ENCODE measurements at places on chromosomes 5 and 9.

DNA sequence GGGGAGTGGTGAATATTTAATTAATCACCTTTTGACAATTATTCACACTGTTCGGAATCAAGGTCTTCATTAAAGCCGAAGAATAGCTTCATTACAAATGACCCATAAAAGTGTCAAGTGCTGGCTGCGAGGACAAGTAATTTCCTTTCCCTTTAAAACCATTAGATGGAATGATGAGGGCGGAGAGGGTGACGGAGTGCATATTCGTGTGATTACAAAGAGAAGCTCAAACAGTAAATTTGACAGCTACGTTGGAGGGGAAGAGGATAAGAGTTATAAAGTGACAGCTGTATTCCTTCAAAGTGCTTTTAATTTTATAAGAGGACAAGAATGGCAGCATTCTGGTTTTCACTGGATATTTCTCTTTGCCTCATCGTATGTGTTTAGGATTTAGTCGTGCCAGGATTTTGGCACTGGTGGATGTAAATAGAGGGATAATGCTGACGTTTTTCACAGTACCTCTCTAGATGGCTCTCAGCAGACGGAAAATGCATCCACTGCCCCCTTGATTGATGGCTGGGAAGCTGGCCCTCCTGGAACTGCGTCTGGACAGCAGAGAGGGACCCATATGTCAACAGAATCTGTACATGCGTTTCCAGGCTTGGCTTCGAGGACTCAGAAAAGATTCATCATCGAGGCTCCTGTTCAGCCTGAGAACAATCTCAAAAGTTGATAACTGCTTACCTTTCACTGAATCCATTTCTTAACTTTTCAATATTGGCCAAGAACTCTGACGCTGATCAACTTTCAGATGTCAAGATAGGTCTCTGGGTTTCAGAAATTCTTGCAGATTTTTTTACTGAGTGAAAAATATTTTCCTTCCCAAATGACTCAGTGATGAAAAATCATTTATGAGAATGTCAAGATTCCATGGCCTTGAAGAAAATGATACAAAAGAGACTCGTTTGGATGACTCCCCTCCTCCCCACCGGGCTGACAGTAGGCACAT, 50.4 kb upstream of the IRX2 start:
- DNase-seq = no peak

- peak; percentile 83 for DNase-seq
These were observed 118.7 kb upstream of the CCDC112 start for GRCh38 chr5:115415143-115415491.

- DNase-seq = no peak
These were observed 13.1 kb upstream of the CMBL start for GRCh38 chr5:10320793-10321192.

DNA sequence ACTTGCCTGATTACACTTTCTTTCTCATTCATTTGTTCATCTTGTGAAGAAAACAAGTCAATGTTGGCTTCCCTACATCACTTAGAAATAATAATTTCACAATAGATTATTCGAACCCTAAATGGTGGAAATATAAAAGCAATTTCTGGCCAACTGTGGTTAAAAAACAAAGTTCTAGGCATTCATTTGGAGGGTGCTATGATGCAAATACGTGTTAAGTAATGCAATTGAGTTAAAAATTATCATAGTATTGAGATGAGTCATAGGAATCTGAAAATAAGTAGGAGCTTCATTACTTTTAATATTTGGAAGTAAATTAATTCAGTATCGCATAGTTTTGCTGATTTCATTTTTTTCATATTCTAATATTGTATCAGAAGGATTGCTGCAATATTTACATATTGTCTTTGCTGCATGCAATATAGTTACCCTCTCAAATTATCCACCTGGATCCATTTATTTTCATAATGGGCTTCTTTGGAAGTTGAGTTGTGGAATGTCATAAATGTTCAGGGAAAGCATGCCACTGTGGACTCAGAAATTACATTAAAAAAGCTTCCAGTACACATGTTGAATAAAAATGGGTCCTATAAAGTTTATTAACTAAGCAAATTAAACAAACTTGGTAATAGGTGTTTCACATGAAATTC, 647.7 kb upstream of the WWC1 start:
- no peak for DNase-seq

DNA sequence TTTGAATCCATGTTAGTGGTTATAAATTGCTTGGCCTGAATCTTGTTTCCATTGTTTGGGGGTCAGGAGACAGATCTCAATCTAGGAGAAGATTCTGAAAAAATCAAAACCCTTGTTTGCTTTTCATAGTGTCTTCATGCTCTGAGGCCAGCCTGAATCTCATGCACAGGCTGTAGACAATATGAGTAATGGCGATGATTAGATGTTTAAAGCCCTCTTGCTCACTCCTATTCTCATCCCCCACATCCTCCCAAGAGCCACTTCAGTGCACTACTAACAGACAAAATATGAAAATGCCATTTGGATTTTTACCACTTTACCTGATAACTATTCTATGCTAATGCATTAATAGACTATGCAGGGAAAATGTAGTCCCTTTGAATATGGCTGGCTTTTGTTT, 129.4 kb downstream of the NUDT12 start:
- no peak for DNase-seq

- DNase-seq = no peak
These were observed 31.2 kb downstream of the HMGCS1 start for GRCh38 chr5:43281840-43282658.

GRCh38 chr5:174503461-174504265, 220.7 kb upstream of the MSX2 start:
- DNase-seq = no peak

- no peak for DNase-seq
These were observed 3.6 kb downstream of the PROP1 start for GRCh38 chr5:177992466-177992865.

DNA sequence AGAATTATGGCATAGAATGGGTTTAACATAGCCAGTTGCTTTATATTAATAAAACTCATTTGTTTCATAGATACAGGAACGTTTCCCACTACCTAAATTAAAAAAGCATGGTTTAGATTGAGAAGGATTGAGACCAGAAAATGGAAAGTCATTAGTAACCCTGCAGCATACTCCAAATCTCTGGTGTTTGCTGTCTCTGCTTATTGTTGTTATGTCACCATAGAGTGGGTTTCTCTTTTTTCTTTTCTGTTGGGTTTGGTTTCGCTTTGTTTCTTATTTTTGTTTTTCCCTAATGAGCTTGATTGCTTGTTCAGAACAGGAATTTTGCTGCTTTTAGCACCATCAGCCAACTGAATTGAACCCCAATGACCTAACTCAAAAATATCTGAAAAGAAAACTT, 1034.8 kb downstream of the MAT2B start:
- no peak for DNase-seq

DNA sequence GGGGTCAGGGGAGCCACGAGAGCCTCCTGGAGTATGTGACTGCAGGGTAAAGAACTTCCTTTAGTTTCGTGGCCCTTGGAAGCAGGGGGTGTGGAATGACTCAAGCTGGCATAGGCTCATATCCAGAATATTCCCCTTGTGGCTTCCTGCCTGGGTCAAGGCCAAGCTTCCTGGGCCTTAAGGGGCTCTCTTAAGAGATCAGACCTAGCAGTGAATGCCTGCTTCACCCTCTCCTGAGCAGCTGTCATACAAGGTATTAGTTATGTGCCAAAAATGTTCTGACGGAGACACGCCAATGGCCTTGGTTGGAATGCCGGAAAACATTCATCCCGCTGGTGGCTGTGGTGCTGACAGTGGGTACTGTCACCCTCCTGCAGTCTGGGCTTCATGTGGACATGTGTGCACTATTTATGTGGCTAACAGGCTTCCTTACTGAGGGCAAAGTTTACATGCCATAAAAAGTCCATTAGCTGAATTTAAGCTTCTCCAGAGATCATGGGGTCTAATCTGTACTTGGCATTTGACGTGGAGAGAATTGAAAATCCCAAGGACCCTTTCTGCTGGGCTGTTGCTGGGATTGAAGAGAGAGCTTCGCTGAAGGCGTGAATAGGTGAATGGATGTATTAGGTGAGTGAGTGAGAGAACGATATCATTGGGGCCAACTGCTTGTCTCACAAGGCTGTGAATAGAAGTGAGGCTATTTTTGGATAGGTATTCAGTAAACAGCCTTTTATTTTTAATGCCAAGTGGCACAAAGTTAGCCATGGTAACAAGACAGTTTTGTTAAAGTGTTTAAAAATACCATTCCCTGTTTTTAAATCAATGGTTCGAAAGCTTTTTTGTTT, 156.8 kb downstream of the MACROH2A1 start:
- no peak for DNase-seq
